ENCODE measurements at places on chromosomes 11 and 22.

DNA sequence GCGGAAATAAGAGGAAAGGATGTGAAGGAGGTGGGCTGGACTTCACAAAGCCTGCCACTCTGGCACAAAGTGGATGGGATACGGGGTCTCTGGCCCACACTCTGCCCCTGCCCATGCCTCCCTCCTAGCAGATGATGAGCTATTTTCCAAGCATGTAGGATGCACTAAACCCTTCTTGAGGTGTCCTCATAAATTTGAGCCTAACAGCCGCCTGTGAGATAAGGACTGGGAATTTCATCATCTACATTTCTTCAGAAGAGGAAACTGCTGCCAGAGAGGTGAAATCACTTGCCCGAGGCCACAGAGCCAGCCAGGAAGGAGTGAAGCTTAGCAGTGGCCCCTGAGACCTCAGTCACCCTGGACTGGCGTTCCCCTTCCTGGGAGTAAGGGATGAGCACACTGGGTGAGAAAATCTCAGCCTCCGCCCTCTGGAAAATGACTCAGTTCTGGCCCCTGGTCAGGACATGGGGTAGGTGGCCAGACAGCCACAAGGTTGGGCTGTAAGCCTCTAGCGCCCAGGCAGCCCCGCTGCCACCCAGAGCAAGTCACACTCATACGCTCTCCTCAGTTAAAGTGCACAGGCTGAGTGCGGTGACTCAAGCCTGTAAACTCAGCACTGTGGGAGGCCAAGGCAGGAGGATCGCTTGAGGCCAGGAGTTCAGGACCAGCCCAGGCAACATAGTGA, 27.9 kb downstream of the MB start:
- H3K27me3 ChIP-seq: no peaks in the 10 kb centered on the region
- H3K36me3 ChIP-seq: no peaks in the 10 kb centered on the region
- H3K4me1 ChIP-seq: no peaks in the 10 kb centered on the region
- no peak overlapping the region for H3K4me3 ChIP-seq

DNA sequence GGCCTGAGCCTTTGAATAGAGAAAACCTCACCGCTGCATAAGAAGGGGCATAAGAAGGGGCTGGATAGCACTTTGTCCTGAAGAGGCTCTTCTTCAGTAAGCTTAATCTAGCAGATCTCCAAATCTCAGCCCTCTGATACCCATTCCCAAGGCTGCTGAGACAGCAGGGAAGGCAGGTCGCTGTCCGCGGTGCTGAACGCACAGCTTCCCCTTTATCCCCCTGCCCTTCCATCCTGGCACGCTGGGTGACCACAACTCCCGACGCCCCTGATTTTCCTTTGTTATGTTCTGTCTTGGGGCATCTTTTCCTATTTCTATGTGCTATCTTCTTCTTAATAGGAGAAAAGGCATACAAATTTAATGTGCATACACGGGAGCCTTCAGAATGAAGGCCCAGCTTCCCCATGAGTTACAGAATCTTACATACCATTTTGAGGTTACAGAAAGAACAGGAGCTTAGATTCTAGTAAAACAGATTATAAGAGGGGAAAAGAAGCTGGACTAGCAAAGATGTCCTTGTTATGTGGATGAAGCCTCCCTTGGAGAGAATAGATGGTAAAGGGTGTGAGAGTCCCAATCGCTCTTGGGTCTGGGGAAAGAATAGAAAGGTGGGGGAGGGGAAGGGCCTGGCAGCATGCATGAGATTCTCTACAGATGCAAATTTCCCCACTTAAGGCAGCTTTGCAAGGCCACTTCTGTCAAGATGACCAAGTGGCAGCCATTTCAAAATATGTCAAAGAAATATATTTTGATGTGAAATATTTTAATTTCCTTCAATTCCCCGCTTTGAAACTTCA, 5.7 kb upstream of the SULT4A1 start:
- peaks cover 12% of the 10 kb centered on the region for H3K27me3 ChIP-seq
- DNase-seq: peak; percentile 57
- H3K4me1 ChIP-seq: no peaks in the 10 kb centered on the region
- no peak overlapping the region for H3K4me3 ChIP-seq

DNA sequence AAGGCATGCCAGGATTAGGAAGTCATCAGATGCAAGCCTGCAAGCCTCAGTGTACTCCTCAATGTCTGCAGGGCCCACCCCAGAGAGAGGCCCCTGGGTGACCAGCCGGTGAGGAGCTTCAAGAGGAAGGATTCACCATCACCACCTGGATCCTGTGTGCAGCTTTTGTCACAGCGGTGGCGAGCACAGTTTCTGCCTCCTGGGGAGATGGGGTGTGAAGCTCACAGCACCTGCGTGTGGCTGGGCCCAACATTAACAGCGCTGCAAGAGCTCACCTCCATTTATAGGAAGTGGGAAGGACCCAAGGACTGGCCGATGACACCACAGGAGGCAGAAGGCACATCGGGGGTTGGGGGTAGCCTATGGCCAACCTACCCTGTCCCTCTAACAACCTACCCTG, 235.3 kb downstream of the CTTN start:
- H3K4me3 ChIP-seq: no peak overlapping the region
- H3K27ac ChIP-seq: no peak overlapping the region
- no peak for DNase-seq
- no peaks in the 10 kb centered on the region for H3K36me3 ChIP-seq
- no peaks in the 10 kb centered on the region for H3K27me3 ChIP-seq

DNA sequence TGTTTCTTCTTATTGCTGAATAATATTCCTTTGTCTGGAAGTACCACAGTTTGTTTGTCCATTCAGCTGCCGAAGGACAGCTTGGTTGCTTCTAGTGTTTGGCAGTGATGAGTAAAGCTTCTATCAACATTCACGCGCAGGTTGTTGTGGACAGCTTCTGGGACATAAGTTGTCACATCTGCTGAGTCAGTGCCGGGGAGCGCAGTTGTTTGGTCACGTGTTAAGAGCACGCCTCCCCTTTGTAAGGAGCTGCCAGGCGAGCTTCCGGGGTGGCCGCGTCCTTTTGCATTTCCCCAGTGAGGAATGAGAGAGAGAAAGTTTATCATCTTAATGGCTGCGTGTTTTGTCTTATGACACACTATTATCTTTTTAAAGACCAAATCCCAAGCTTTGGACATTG, 30.3 kb downstream of the SAMM50 start:
- H3K4me1 ChIP-seq: no peaks in the 10 kb centered on the region
- H3K27me3 ChIP-seq: no peaks in the 10 kb centered on the region
- H3K4me3 ChIP-seq: no peak overlapping the region
- no peak for DNase-seq
- H3K36me3 ChIP-seq: peaks cover 43% of the 10 kb centered on the region
- no peak overlapping the region for H3K27ac ChIP-seq

GRCh38 chr11:86741839-86742805, 58.2 kb upstream of the PRSS23 start:
- no peak overlapping the region for H3K4me3 ChIP-seq
- H3K27me3 ChIP-seq: no peaks in the 10 kb centered on the region
- no peak for DNase-seq
- no peaks in the 10 kb centered on the region for H3K36me3 ChIP-seq

GRCh38 chr11:80255021-80255420, 814.2 kb upstream of the TENM4 start:
- H3K36me3 ChIP-seq: no peaks in the 10 kb centered on the region
- H3K4me1 ChIP-seq: no peaks in the 10 kb centered on the region
- no peak for DNase-seq
- no peak overlapping the region for H3K27ac ChIP-seq
- no peak overlapping the region for H3K4me3 ChIP-seq

DNA sequence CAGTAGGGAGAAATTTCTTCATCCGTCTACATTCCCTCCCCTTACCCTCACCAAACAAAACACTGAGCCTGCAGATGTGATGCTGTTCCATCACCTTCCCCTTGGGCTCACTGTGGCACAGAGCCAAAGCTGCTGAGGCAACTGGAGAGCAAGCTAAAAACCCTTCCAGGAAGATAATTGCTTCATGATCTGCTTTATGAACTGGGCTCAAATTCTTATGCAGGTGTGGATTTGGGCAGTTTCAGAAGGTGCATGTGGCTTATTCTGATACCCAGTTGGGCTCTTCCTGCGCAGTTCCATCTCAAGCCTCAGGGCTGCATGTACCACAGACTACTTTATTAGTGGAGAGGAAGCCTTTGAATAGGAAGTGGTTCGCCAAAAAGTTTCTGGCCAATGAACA, 58.3 kb downstream of the AAMDC start:
- no peak overlapping the region for H3K27ac ChIP-seq
- DNase-seq: no peak
- H3K27me3 ChIP-seq: no peaks in the 10 kb centered on the region
- H3K4me1 ChIP-seq: no peaks in the 10 kb centered on the region
- no peak overlapping the region for H3K4me3 ChIP-seq
- peaks cover 70% of the 10 kb centered on the region for H3K36me3 ChIP-seq

- H3K4me3 ChIP-seq: no peak overlapping the region
- no peak overlapping the region for H3K27ac ChIP-seq
- H3K36me3 ChIP-seq: no peaks in the 10 kb centered on the region
- no peak for DNase-seq
Measured at GRCh38 chr11:70834277-70834940, 418.0 kb downstream of the SHANK2 start.

DNA sequence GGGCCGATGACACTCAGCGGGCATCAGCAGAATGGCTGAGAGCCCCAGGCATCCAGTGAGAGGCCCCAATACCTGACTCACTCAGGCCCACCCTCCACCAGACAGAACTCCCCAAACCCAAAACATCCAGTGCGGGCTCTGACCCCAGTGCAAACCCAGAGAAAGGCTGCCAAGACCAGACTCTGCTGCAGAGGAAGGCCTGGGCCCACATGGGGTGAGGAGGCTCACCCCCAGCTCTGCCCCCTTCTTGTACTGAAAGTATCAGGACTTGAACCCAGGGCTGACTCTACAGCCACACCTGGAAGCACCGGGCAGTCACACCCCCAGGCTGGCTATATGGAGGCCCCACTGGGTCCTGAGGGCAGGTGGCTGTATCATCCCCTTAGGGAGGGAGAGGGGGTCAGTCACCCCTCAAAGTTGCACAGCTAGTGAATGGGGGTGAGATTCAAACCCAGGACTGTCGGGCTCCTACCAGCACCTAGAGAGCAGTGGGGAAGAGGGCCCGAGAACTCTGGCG, 49.3 kb downstream of the IGLL1 start:
- no peak for DNase-seq
- no peak overlapping the region for H3K4me3 ChIP-seq
- no peaks in the 10 kb centered on the region for H3K36me3 ChIP-seq
- peaks cover 78% of the 10 kb centered on the region for H3K4me1 ChIP-seq

Data from thymus (tissue), 14 donors.